ENCODE measurements at places on chromosomes 3 and 15.
A peak's percentile ranks its signal among the peaks of the same experiment; 100 is the strongest.

- DNase-seq = no peak
Observed at GRCh38 chr15:55742927-55743728, at the start of gene PRTG. Gene PRTG (minus strand): TSS chr15:55743152. CDS start chr15:55742931, 221 bp downstream.

- no peak for DNase-seq
Observed at GRCh38 chr3:128433837-128434165, 32.9 kb downstream of the DNAJB8 start.

GRCh38 chr15:101017093-101017754, 98.1 kb downstream of the LRRK1 start:
- no peak for DNase-seq

DNA sequence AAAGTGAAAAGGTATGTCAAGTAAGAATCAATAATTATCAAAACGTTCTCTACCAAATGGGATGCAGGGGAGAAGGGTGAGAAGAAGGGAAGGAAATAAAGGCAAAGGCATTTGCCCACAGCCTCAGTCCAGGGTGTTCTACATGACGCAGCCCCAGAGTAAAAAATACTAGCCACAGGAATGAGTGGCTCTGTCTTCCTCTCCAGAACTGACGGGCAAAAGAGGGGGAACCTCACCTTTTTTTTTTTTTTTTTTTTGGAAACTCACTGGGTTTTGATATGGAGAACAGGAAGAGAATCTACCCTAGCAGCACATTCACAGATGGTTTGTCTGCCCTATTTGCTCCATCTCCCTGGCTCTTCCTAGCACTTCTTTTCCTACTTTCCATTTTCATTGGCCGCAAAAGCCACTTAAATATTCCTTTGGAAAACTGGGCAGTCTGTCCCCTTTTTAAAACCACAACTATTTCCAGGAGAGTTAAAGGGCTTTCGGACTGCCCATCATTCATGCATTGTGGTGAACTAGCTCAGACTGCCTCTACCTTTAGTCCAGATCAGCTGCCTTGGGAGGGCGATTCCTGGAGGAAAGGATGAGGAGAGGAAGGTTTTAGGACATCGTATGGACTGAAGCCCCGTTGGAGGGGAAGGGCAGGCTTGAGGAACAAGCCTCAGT, 28.2 kb downstream of the B3GNT5 start:
- DNase-seq = no peak

GRCh38 chr15:41203395-41203794, 27.2 kb downstream of the EXD1 start:
- DNase-seq = no peak

- DNase-seq = no peak
Observed at GRCh38 chr3:58628823-58629562, 37.6 kb downstream of the FAM3D start.

DNA sequence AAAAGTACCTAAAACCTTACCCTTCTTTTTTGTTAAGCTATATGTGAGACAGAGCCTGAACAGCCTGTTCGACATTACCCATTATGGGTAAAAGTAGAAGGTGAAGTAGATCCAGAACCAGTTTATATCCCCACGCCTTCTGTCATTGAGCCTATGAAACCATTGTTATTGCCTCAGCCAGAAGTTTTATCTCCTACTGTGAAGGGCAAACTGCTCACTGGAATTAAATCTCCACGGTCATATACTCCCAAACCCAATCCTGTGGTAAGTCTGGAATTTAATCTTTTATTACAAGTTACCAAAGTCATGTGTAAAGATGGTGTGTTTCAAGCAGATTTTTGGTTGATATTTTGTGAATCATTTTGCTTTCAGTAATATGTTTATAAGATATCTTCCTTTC, 47.1 kb upstream of the MAPKBP1 start:
- no peak for DNase-seq

DNA sequence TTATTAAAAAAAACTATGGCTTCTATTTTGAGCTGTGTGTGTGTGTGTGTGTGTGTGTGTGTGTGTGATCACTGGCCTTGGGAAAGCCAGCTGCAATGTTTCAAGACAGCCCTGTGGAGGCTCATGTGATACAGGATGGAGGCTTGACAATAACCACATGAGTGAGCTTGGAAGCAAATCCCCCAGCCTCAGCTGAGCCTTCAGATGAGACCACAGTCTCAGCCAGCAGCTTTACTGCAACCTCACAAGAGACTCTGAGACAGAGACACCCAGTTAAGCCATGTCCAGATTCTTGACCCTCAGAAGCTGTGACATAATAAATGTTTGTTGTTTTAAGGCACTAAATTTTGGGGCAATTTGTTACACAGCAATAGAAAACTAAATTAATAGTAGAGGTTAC, 52.5 kb downstream of the GRK7 start:
- DNase-seq = no peak

GRCh38 chr3:122415104-122415744, 638 bp downstream of the WDR5B start:
- peak; percentile 71 for DNase-seq

GRCh38 chr3:139491027-139491700, 14.8 kb upstream of the RBP2 start:
- no peak for DNase-seq

DNA sequence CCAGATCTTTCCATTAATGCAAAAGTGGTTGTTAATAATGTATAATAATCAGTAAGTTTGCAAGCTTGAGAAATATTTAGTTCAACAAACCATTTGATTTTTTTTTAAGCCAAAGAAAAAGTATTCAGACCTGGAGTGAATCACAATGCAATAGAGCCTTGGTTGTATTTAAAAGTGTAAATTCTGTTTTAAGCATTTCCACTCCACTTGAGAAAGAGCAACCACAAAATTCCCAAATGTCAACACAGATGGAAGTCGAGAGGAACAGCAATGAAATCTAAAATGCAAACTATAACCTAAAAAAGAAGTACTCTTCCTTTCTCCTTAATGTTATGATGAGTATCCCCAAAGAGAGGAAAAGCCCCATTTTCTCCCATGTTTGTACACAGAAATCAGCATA, 20.2 kb downstream of the GBE1 start:
- DNase-seq = no peak

DNA sequence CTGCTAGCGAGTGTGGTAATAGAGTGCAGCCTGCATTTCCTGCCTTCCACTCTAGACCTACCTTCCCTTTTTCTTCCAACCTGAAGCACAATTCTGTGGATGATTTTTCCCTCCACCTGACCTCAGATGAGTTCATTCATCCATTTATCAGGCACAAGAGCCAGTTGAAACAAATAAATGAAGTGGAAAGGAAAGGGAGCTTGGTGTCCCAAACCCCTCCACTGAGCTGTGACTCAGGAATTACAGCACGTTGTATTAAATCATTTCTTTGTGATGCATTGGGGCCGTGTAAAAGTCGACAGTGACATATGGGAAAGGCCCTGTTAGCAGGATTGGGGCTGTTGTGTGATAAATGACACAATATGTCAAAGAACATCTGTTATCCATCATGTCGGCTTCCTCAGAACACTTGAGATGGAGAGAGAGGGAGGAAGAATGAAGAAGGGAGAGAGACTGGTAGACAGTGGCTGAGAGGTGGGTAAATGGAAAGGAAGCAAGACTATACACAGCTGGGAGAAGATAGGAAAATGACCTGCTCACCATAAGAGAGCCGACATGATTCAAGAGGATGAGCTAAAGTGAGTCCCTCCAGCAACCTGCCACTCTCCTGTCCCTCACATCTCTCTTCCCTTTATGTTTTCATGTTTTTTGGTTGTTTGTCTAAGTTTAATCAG, 366.0 kb downstream of the AGBL1 start:
- DNase-seq = no peak

DNA sequence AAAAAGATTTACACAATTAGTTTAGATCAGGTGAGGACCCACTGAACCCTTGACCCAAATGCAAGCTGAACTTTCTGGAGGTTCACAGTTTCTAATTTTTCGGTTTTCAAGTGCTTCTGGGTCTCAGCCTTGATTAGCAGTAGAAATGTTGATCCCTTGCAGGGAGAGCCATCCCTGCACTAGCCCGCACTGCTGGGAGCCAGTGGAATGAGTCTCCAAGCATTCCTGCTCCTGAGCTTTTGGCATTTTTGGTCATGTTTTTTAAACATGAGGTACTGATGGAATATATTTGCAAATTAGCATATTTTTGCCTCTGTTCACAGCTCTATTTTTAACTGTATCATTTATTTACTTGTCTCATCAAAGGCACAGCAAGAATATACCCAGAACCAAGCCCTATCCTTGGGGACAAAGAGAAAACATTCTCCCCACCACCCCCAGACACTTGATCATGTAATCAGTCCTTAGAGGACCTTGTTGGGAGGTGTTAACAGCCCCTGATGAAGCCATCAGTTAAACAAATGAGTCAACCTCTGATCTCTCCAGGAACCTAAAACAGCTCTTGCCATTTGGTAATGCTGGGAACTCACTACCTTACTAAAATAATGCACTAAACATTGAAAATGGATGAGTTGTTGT, 119.0 kb upstream of the CTDSPL start:
- no peak for DNase-seq

Data from CD4-positive, alpha-beta T cell treated with Interleukin-1 beta for 1 hour (primary cell).